ENCODE measurements at places on chromosomes 1 and 21.

GRCh38 chr1:244218220-244218619 lies 167.1 kb downstream of the ZBTB18 start:
- DNase-seq: no peak

DNA sequence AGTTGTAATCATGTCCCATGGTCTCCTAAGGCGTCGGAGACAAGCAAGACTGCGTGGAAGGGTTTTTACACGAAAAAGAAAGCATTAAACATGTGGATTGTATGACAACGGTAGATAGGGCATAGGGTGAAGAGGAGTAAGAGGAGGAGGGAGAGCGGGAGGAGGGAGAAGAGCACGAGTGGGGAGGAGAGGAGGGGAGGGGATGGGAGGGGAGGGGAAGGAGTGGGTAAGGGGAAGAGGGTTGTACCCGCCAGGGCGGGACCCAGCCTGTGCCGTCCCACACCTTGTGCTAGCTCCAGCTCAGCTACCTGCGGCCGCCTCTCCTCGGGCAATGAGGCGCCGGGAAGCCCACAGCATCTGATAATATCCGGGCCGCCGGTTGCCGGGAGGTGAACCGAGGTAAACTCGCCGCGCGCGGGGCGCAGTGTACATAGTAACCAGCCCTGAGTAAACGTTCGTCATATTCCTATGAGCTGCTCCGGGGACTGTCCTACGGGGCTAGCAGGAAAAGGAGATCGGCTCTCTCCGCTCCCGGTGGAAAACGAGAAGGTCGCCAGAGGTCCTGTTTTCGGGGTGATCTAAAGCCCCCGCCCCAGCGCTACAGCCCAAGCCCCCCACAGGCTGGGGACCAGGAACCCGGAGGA lies 449 bp upstream of the RCAN3 start:
- DNase-seq: peak; percentile 81

GRCh38 chr1:232766904-232767303 lies 38.3 kb upstream of the MAP10 start:
- DNase-seq: no peak

DNA sequence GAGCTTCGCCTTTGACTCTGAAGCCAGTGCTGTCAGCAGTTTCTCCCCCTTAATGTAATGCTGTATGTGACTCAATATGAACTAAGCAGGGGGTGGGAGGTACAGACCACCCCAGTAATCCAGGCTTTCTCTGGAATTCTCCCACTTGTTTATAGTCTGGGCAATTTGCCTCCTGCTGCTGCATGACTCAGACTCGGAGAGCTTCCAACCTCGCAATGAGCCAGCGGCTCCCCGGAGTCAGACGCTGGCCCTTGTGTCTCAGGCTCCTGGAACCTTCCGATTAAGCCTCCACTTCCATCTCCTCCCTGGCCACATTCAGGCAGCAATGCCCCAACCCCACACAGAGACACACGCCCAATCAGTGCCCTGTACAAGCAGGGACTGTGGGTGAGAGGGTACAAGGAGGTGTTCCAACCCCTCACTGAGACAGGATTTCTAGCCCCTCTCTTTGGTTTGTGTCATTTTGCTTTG lies 471.7 kb upstream of the VAMP3 start:
- DNase-seq: no peak

DNA sequence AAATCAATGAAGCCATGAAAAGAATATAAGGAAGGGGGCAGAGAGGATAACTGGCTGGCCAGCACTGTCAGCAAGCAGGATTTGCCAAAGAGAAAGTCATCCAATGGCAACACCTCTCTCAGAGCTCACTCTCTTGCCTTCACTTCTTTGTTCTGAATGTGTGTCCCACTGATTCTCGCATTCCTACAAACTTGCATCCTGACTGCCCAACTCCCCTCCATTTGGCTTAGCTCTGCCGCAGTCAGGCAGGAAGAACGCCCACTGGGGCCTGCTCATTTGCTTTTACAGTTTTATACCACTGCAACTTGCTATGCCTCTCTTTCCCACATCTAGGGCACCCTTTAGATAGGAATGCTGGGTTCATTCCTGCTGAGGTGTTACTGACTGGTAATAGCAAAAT lies 364.2 kb upstream of the ST6GALNAC5 start:
- DNase-seq: no peak

GRCh38 chr1:34460193-34460592 lies 283.5 kb downstream of the C1orf94 start:
- DNase-seq: no peak
